NCI-H524 (cell line): ENCODE measurements at places on chromosomes 11 and 22.

- no peak for DNase-seq
Observed at GRCh38 chr22:35191412-35191811, 65.9 kb upstream of the HMGXB4 start.

DNA sequence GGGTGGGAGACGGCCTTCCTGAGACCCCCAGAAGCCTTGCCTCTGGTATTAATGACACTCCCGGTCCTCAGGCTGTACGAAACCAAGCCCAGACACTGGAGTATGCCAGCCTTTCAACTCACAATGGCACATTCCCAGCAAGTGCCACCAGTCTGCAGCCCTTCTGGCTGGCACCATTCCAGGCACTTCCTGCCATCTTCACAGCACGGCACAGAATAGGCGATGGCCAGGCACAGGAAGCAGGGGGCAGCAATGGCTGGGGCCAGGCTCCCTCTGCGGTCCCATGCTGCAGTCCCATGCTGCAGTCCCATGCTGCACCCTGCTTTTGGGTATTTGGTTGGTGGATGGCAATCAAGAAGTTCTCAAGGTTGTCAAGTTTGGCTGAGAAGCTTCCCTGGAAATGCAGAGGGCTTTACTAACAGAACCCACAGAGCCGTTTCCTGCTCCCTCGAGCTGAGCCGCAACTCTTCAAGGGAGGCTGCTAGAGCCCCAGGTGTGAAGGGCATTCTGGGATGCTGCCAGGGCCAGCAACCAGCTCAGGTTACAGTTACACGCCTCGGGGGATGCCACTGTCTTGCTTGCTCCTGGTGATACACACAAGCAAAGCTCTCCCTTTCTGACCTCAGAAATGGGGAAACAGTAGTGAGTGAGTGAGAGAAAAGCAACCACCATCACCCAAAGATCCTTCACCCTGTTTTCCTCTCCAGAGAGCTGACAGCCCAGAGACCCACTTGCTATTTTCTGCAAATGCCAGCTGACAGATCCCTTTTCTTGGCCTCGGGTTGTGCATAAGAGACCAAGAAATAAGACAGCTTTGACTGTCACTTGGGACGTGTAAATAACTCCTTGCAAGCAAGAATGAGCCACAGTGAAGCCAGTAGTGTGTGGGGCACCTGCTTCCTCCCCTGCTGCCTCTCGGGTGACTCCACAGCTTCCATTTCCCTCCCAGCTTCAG lies 23.9 kb downstream of the LRFN4 start:
- DNase-seq = peak; percentile 65

DNA sequence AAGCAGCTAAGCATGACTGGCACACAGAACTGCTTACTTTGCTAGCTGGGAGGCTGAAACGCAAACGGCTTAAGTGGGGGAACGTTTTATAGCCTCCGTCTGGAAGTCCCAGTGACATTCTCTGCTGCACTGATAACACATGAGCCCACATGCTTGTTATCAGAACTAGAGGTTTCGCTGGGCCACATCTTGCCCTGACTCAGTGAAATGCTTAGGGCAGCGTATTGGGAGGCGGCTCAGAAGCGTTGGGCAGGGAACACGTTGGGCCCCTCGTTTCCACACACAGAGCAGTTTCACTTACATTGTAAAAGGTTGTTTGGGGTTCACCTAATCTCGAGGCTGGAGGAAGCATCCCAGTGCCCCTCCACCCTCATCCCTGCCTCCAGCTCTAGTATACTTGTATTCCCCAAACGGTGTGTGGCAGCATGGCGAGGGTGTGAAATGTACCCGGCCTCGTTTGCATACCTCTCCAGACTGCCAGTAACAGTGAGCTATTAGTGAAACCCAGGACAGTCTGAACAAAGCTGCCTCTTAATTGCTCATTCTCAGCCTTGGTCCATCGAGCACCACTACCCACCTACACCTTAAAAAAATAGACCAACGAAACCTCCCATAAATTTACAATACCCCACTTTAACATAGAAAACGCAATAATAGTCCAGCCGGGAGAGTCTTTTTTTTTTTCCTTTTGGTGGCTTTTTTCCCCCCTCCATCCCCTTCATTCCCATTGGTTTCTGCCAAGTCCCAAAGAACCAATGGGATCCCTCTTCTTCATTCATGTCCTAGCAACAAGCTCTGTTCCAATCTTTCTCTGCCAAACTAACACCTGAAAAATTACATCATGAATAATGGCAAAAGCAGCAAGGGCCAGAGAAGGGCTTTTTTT lies 218.8 kb upstream of the SORL1-AS1 start:
- peak; percentile 52 for DNase-seq

DNA sequence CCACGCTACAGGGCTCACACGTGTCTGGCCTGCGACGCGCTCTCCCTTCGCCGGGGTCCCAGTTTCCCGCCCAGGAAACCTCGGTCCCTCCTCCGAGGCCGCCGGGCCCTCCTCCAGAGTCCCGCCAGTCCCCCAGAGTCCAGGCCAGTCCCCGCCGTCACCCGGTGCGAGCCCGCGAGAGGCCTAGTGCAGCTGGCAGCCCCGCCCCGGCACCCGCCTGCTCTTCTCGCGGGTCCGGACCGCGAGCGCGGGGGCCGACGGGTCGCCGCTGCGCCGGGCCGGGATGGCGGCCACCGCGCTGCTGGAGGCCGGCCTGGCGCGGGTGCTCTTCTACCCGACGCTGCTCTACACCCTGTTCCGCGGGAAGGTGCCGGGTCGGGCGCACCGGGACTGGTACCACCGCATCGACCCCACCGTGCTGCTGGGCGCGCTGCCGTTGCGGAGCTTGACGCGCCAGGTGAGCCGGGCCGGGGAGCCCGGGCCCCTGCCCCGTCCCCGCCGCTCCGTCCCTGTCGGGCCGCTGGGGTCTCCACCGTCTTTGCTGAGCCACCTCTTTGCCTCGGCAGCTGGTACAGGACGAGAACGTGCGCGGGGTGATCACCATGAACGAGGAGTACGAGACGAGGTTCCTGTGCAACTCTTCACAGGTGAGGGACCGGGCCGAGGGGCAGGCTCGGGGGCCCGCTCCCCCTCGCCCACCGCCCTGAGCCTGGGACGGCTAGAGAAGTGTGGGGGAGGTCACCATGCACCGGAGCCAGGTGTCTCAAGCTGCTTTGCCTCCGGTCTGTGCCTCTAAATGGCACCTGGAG lies at the start of gene PTPMT1:
TSS of gene PTPMT1 (plus strand) at position 260 of the 809 bp plus-strand sequence. CDS start at position 284, 24 bp downstream.
- DNase-seq = peak; percentile 47

DNA sequence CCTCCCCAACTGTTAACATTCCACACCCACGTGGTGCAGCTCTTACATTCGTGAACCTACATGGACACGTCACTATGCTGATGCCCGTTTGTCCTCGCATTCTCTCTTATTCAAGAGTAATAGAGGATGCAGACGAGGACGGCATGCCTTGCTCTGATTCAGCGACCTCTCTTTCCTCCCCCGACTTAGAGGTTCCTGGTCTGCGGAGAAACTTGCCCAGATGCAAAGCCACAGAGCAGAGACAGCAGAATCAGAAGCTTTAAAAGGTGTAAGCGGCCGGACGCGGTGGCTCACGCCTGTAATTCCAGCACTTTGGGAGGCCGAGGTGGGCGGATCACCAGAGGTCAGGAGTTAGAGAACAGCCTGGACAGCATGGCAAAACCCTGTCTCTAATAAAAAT lies 288.0 kb downstream of the NTM start:
- no peak for DNase-seq

DNA sequence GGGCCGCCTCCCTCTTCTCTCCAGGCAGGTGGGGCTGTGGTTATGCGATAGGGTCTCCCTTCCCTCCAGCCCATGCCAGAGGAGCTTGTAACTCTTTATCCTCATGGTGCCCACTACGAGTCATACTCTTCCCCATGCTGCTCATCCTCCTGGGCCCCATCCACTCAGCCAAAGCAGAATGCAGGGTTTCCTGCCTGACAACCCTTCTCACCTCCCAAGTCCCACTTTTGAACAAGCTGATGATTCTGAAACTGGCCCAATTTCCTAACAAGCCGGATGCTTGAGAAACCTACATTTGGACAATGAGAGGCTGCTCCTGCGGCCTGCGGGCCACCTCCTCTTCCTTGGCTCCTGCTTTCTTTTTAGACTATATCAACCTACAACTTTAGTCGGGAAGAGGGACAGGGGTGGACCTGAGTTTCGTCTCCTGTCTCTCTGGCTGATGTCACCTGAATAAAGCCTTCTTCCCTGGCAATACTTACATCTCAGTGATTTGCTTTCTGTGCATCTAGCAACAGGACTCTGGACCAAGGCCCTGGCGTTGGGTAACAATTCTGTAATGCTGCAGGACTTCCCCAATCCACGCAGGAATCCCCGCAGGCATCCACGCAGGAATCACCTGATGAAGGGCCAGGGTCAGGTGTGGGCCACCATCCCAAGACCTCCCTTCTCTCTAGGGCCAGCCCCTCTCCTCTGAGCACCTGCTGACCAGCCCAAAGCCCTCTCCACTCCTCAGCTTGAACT lies 1.5 kb upstream of the NDUFS8 start:
- no peak for DNase-seq

DNA sequence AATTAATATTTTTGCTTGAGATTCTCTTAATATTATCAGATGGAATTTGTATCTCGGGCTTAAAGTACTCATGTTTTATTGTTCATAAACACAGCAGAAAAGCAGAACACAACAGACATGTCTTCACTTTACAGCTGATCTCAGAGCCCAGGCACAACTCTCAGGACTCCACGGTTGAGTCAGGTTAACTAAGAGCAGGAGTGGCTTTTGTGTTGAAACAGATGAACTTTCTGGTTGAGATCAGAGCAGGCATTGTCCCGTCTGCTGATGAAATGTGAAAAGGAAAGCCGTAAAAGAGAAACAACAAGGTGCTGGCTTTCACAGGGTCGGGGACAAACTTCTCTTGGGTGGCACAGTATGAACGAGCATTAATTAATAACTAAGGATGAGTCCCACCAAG lies 49.0 kb downstream of the JHY start:
- no peak for DNase-seq

DNA sequence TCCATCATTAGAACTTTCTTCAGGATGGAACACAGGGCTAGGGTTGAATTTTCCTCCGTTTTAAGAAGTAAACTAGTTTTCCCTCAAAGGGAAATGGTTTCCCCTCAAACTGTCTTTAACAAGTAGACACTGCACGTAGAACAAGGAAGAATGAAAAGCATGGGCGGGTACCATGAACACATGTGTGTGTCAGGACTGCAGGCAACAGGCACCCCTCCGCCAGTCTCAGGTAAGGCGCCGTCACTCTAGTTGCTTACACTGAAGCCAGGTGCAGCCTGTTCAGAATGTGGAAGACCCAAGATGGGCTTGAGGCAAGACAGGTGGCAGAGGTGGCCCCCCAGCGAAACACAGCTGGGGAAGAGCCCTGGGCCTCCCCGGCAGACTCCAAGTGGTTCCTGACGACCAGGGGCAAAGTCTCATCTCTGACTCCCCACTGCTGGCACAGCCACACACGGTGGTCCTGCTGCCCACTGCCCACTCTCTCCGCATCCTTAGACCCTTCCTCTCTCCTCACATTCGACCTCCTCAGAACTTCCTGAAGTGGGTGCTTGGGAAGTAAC lies 25.4 kb upstream of the MOB2 start:
- DNase-seq = no peak

- DNase-seq = no peak
Observed at GRCh38 chr22:39463931-39464390, 7.1 kb downstream of the MGAT3 start.

GRCh38 chr11:13923716-13924650 lies 38.5 kb upstream of the SPON1 start:
- no peak for DNase-seq

DNA sequence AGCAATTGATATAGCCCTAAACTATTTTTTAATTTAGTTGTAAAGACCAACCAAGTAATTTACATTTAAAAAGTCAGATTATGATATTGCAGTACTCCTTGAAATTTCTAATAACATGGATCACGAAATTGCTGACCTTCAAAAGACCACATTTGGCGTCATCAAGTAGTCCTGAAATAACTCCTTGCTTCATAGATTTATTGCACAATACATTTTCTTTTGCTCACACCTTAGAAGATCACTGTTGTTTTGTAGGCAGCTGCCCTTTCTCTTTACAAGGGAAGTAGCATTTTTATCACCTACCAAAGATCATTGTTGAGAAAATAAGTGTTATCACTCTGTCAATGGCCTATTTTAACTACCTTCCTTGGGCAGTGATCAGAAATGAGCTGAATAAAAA lies 815.8 kb downstream of the METTL15 start:
- DNase-seq = no peak

- DNase-seq = no peak
Observed at GRCh38 chr22:30198152-30198825, 48.3 kb downstream of the LIF start.

DNA sequence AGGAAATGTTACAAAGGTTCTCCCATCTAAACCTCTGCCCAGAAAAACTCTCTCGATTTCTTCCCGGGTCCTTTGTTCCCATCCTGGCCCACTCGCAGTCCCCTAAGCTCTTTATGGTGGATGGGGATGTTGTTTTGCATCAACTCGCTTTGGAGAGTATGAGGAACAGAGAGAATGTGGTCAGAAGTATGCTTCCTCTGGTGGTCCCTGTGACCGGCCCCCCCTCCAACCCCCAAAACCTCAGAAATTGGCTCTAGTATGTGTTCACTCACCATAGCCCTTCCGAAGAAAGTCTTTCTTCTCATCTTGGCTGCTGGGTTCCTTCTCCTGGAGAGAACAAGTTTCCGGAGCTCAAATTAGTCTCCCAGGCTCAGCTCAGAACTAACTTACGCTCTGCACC lies 54.4 kb downstream of the GRAMD1B start:
- DNase-seq = no peak

GRCh38 chr11:83042964-83043711 lies 28.6 kb downstream of the RAB30 start:
- no peak for DNase-seq

GRCh38 chr11:9758637-9759518 lies 95.0 kb downstream of the SWAP70 start:
- peak; percentile 57 for DNase-seq

GRCh38 chr22:19271856-19272535 lies 19.5 kb downstream of the CLTCL1 start:
- DNase-seq = no peak

DNA sequence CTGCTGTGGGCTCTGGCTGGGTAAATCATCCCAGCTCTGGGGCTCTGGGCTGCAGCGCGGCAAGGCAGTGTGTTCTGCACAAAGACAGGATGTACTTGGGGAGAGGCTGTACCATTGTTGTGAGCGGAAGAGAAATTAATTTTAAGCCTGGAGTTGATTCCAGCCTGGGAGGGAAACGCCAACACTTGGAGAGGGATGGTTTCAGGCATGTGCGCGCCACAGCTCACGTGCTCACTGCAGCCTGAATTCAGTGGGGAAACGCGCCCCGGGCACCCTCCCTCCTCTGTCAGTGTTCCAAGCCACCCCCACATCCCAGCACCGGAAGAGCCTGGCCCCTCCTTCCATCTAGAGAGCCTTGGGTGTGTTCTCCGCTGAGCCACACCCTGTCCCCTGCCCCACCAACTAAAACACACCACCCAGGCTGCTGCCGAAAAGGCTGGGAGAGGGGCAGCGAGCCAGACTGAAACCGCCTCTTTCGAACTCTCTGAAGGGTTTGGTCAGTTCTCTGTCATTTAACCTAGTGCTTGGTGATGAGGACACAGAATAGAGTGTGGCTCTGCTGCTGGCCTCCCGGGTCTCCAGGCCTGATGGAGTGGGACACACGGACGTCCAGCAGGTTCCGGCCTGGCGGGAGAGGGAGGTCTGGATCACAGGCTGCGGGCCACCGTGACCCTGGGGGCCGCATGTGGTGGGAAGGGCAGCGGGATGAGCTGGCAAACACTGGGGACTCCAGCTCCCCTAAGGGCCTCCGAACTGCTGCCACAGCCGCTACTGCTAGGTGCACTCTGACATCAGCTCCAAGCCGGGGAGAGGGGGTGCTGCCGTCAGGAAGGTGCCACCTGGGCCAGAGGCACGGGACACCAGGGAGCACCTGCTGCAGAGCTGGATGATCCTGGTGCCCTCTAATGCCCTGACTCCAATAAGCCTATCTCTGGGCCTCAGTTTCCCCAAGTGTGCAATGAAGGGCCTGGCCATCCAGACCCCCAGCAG lies 230.8 kb downstream of the CTTN start:
- DNase-seq = no peak
